NCI-H524 (cell line): ENCODE measurements at places on chromosomes 1 and 21.

DNA sequence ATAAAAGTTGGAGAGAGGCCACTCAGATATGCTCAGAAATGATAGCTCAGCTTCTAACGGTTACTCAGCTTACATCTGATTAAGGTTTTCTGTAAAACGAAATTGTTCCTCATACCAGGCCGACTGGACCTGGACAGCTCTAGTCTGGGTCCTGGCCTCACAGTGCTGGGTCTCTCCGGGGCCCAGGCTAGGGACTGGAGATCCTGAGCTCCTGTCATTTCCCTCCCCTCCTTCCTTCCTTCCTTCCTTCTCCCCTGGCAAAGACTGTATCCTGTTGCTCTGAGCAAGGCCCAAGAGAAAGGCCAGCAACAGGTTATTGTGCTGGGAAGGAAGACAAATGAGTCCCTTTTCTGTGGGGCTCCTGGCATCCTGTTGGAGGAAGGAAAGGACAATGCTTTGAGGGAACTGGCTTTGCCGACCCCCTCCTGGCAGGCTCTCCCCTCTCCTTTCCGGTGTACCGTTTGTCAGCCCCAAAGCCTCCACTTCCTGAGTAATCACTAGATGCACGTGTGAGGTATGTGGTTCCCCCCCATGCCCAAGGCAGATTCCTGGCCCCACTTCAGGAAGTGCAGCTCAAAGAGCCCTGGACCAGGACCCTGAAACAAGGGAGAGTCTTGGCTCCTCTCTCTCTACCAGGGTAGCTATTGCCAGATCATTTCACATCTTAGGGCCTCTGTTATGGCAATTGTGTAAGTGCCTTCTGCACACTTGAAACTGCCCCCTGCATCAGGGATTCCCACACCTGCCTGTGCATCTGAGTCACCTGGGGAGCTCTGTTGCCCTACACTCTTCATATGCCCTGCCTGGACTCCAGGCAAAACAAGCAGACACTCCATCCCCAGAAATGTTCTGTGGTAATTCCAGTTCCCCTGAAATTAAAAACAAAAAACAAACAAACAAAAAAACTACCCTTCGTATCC is 212.7 kb upstream of the FGGY start:
- no peak for DNase-seq

DNA sequence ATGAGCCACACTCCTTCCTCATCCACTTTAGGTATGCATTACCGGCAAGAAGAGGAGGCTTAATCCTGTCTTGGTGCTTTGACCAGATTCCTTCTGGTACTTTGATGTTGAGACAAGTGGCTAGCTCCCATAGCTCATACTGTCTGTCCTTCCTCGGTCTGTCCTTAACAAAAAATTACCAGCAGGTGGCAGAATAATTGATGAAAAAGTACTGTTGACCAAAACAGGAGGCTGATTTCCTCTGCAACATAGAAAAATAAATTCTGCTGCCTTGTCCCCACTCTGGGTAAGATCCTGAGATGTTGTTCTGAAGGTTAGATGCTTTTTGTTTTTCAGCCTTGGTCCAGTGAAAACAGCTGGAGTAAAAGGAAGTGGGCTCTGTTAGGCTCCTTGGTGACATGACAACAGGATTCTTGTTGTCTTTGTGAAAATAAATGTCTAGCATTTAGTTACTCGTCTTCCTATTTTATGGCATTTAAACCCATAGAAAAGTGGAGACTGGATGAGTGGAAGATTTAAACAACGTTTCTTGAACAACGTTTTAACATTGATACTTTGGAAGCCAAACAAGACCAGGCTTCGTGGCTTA is 11.2 kb upstream of the HJV start:
- DNase-seq: peak; percentile 56

DNA sequence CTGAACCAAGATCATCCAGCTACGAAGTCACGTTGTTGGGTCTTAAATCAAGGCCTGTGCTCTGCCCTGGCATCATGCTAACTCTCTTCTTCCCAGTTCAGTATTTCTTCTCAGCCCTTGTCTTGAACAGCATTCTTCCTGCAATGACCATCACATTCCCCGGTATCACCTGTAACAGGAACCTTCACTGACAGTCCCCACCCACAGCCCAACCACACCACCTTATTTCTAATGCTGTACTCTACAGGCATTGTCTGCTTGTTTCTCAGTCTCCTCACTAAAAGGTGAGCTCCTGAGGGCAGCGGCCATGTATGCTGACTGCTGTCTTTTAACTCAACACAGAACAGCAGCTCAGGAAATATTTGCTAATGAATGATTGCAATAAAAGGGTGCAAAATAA is 54.0 kb downstream of the DAB1 start:
- no peak for DNase-seq

DNA sequence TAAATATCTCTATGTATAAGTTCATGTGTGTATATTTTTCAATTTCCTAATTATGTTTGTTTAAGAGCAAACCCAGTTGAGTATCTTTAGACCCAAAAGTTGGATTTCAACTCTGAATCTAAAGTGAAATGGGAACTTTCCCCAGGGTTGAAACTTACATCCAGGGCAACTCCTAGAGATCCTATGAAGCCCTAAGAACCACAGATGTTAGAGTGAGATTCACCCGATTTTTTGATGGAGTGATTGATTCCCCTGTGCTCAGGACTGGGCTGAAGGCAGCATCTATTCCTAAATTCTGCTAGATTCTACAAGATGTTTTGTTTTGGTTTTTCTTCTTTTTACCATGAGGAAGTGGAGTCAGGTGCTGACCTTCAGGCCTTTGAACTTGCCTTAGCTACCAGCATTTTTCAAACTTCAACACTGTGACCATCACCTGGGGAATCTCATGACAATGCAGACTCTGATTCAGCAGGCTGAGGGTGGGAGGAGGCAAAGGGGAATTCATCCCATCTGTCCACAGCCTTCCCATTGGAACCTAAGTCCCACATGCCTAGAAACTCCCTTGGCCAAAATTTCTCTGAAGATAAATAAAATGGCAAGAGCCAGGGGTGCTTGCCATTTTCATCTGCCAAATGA is 145.5 kb downstream of the ETS2 start:
- DNase-seq: no peak

GRCh38 chr1:161198897-161199431 is at the start of gene ADAMTS4:
ADAMTS4 (minus strand) TSS chr1:161199054; CDS start chr1:161198627, 427 bp downstream.
- DNase-seq: no peak

GRCh38 chr1:111032295-111032897 is 68.7 kb upstream of the LRIF1 start:
- DNase-seq: no peak

GRCh38 chr1:59730302-59730701 is 84.4 kb upstream of the HOOK1 start:
- no peak for DNase-seq

DNA sequence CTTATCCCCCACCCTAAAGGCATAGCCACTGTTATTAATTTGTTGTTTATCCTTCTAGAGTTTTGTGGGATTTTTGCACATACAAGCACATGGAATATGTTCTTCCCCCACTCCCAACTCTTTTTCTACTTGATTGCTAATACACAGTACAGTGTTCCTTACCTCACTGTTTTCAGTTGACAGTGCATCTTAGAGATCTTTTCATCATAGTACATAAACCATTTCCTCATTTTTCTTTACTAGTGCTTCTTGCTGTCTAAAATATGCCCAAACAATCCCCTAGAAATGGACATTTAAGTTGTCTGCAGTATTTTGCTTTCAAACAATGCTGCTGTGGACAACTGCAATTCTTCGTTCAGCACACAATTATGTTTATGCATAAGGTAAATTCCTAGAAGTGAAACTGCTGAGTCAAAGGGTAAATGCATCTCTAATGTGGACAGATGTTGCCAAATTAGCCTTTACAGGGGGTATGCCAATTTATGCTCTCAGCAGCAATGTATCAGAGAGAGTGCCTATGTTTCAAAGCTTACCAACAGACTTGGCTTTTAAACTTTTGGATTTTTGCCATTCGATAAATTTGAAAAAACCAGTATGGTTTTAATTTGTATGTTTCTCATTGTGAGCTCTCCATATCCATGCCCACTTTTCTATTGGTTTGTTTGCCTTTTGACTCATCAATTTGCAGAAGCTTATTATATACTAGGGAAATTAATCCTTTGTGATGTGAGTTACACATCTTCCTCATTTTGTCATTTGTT is 132.6 kb downstream of the MRPS6 start:
- DNase-seq: peak; percentile 68

GRCh38 chr21:32674038-32674437 is 53.8 kb downstream of the SYNJ1 start:
- DNase-seq: no peak

DNA sequence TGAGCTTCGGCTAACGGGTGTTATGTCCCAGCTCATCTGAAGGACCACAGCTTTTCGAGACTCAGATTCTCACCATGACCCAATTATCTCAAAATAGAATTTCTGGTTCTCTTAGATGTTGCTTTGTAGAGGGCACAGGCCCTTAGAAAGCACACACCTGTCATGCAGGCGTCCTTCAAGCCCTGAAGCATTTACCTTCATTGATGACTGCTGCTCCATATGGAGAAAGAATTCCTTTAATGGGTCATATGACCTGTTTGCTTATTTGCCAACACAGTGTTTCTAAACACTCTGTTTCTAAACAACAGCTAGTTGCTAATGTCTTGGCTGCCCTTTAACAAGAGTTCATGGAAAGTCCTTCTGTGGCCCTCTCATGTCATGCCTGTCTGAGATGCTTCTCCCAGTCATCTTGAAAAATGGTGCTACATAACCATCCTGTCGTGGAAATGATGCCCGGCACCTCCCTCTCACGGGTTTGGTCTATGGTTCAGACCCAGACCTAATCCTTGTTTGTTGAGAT is 495.7 kb downstream of the KIF26B start:
- no peak for DNase-seq

DNA sequence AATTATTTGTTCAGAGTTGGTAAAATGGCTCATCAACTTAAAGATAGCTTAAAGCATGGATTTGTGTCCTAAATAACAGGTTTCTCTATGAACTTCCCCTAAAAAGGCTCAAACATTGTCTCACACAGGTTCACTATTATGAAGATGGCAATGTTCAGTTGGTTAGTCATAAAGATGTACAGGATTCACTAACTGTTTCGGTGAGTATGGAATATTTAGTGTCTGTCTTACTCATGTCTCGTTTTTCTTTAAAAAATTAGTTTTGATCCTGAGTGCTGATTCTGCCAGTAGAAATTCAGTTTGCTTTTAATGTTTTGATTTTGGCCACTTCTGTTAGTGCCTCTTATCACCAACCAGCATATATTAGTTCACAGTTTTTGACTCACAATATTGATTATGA is 7.5 kb upstream of the MOV10 start:
- DNase-seq: no peak

- DNase-seq: no peak
These were observed 186.9 kb downstream of the SETD4 start for GRCh38 chr21:35873441-35873840.

DNA sequence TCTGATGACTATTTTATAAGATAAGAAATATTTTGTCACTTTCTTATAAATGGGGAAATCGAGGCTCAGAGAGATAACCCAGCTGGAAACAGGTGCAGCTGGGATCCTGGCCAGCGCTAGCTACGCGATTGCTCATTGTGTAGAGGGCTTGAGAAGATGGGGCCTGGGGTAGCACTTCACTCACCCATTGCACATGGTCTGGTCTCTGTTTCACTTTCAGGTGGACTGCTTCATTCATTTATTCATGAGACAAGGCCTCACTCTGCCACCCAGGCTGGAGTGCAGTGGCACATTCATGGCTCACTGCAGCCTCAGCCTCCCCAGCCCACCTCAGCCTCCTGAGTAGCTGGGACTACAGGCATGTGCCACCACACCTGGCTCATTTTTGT is 23.8 kb downstream of the UBE4B start:
- no peak for DNase-seq

DNA sequence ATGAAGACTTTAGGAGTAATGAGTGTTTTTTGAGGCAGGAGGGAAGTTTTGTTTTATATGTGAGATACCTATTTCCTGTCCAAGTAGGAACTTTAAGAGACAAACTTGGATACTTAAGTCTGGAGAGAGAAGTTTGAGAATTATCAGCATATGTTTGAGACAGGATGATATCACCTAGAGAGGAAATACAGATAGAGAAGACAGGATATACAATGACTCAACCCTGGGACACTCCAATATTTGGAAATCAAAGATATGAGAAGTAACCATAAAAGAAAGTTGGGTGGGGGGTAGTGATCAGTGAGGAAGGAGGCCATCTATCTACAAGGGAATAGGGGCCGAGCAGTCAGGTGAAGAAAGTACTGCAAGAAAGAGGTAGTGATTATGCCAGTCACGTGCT is 6.5 kb downstream of the LCE7A start:
- DNase-seq: no peak

- DNase-seq: no peak
These were observed 61.1 kb downstream of the RIPK4 start for GRCh38 chr21:41705546-41706262.

GRCh38 chr21:34838956-34839820 is 170.4 kb downstream of the CLIC6 start:
- no peak for DNase-seq

GRCh38 chr1:65514041-65514440 is 93.6 kb downstream of the LEPR start:
- no peak for DNase-seq

- peak; percentile 67 for DNase-seq
These were observed 81.9 kb downstream of the SIPA1L2 start for GRCh38 chr1:232547938-232548484.

GRCh38 chr1:57860931-57861565 is 437.2 kb upstream of the DAB1 start:
- DNase-seq: no peak

- no peak for DNase-seq
These were observed 408.6 kb downstream of the PRDM2 start for GRCh38 chr1:14108356-14109275.

DNA sequence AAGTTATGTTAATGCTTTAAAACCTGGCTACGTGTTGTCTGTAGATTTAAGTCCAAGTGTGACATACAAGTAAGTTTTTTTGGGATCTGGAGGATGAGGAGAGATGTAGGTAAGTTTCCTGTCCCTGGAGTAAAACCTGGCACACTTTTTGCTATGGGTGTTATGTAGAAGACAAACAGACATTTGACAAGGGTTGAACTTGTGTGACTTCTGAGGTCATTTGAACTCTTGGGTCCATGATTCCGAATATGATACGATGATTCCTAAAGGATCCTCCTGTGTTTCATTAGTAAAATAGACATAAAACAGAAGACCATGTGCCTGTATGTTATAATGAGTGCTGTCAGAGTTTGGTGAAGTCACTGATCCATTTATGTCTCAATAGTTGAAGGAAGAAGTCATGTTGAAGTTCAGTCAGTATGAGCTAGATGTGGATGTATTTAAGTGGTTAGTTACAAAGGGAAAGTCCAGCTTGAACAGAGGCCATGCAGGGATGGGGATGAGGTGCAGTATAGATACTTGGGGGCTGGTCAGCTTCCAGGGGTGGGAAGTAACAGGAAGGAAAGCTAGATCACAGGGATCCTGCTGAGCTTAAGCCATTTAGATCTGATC is 44.3 kb downstream of the ARID1A start:
- DNase-seq: no peak

GRCh38 chr1:151616505-151616849 is 4.6 kb downstream of the SNX27 start:
- DNase-seq: no peak
